ENCODE measurements at places on chromosomes 4 and X.

GRCh38 chr4:53477038-53477565, 99.7 kb downstream of the FIP1L1 start:
- no peaks in the 10 kb centered on the region for H3K4me1 ChIP-seq
- no peak for DNase-seq
- no peak overlapping the region for H3K4me3 ChIP-seq
- H3K27me3 ChIP-seq, result no peaks in the 10 kb centered on the region

- H3K4me3 ChIP-seq, result no peak overlapping the region
- no peaks in the 10 kb centered on the region for H3K27me3 ChIP-seq
- no peaks in the 10 kb centered on the region for H3K4me1 ChIP-seq
- peak; percentile 22 for DNase-seq
- no peaks in the 10 kb centered on the region for H3K36me3 ChIP-seq
Measured at GRCh38 chrX:38754102-38754790, 47.0 kb upstream of the MID1IP1 start.

DNA sequence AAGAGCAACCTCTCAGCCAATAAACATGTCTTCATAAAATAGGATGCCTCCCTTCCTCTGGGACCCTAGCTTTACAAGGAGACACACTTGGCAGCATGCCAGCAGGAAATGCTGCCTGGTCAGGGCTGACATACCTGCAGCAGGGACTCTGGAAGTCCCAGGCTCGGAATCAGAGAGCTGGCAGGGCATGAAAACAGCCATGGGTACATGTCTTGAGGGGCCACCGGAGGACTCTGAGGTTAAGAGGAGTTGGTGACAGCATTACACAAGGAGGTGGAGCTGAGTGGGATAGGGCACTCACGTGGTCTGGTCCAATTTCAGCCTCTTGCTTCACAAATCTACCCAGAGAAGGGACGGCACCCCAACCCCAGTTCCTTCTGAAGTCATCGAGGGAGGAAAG, 15.7 kb downstream of the MSX1 start:
- no peak for DNase-seq
- H3K27me3 ChIP-seq, result peaks cover 28% of the 10 kb centered on the region
- no peaks in the 10 kb centered on the region for H3K4me1 ChIP-seq

GRCh38 chr4:108466936-108467902, 153.2 kb upstream of the RPL34 start:
- H3K27ac ChIP-seq, result no peak overlapping the region
- H3K27me3 ChIP-seq, result no peaks in the 10 kb centered on the region
- peak; percentile 55 for DNase-seq
- peaks cover 34% of the 10 kb centered on the region for H3K4me1 ChIP-seq

GRCh38 chr4:108445716-108446115, 174.7 kb upstream of the RPL34 start:
- no peak for DNase-seq
- H3K27ac ChIP-seq, result no peak overlapping the region
- H3K27me3 ChIP-seq, result no peaks in the 10 kb centered on the region
- no peak overlapping the region for H3K4me3 ChIP-seq
- peaks cover 7% of the 10 kb centered on the region for H3K4me1 ChIP-seq

DNA sequence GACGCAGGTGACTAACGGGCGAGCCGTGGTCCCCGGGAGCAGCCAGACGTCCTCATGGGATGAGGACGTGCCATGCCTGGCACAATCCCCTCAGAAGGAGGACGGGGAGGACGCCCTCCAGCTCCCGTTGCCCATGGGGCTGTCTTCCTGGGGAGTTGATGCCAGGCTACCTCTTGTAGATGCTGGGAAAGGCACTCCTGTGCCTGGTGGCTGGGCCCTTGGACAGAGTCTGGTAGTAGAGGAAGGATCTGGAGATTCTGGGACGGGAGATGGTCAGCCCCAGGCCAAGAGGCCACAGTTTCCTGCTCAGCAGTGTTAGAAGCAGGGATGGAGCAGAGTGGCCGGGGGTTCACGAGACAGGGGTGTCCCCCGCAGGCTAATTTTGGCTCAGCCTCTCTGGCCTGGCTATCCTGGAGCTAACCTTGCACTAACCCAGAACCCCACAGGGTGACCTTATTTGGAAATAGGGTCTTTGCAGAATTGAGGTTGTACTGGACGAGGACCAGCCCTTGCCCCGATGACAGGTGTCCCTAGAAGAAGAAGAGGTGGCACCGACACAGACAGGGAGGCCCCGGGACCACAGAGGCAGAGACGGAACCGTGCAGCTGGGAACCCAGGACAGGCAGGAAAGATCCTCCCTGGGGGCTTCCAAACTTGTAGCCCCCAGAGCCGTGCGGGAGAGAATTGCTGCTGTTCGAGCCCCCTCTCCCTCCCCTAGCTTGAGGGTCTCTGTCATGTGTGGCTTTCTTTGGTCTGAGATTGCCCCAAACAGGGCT, 50.1 kb upstream of the ADRA2C start:
- H3K27ac ChIP-seq, result no peak overlapping the region
- H3K36me3 ChIP-seq, result no peaks in the 10 kb centered on the region
- no peaks in the 10 kb centered on the region for H3K27me3 ChIP-seq
- no peaks in the 10 kb centered on the region for H3K4me1 ChIP-seq
- no peak for DNase-seq

DNA sequence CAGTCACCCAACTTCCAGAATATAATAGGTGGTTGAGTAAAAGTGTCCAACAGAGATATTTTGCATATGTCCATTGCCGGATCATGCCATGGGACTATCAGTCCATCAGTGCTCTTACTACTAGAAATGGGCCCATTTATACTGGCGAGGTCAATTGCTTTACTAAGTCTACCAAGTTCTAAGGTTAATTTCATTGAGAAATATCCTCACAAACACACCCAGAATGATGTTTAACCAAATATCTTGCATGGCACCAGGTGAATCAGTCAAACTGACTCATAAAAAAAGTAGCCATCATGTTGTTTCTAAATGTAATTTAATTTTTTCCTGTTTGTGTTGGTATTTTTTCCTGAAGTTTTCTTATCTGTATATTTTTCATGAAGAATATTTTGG, 1217.0 kb downstream of the RAPGEF2 start:
- DNase-seq, result no peak
- no peak overlapping the region for H3K4me3 ChIP-seq
- no peak overlapping the region for H3K27ac ChIP-seq
- H3K36me3 ChIP-seq, result no peaks in the 10 kb centered on the region

GRCh38 chrX:127552571-127552970, 499.6 kb downstream of the ACTRT1 start:
- no peaks in the 10 kb centered on the region for H3K27me3 ChIP-seq
- H3K4me1 ChIP-seq, result no peaks in the 10 kb centered on the region
- DNase-seq, result no peak
- no peak overlapping the region for H3K4me3 ChIP-seq

DNA sequence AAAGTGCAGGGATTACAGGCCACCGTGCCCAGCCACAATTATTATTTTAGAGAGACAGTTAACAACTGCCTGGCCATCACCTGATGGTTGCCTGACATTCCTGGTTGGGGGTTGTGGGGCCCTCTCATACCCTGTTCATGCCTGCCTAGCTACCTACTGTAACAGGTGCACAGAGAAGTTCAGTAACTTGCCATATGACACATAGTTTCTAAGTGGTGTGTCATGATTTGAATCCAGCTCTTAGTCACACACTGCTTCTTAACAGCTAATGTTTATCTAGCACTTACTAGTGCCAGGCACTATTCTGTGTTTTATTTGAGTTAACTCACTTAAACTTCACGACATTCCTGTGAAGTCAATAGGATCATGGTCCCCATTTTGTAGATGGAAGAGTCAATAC, 122.7 kb upstream of the JADE1 start:
- H3K27ac ChIP-seq, result no peak overlapping the region
- no peak overlapping the region for H3K4me3 ChIP-seq
- no peaks in the 10 kb centered on the region for H3K27me3 ChIP-seq
- no peak for DNase-seq
- no peaks in the 10 kb centered on the region for H3K36me3 ChIP-seq

GRCh38 chr4:24131954-24132673, 242.3 kb upstream of the PPARGC1A start:
- H3K4me3 ChIP-seq, result no peak overlapping the region
- no peak for DNase-seq
- no peak overlapping the region for H3K27ac ChIP-seq
- no peaks in the 10 kb centered on the region for H3K36me3 ChIP-seq

DNA sequence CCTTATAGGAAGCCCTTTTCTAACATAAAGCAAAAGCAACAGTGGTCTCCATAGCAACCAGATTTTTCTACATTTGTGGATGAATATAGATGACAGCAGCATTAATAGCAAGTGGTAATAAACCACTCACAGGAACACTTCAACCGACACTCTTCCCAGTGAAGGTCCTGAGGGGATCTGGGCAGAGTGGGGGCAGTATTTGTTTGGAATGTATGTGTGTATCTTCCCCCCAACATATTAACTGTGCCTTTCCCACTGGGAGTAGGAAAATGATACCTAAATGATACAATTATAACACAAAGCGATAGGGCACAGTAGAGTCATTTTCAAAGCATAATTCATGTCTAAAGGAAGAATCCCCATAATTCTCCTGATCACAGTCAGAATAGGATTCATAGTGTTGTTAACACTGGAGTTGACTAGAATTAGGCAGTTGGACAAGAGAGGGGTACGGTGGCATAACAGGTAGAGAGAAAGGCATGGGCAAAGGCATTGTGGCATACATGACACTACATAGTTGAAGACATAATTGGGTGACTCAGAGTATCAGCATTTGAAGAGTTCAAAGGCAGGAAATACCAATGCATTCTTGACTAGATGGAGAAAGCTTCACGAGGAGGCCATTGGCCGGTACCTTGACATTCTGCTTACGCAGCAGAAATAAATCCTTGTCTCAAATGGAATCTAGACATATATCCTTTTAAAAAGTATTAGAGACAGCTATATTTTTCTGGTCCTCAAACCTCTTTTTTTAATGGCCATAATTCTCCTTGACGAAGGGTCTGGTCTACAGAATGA, 15.2 kb downstream of the CAPN6 start:
- no peaks in the 10 kb centered on the region for H3K27me3 ChIP-seq
- no peaks in the 10 kb centered on the region for H3K4me1 ChIP-seq
- no peak for DNase-seq
- no peak overlapping the region for H3K27ac ChIP-seq
- H3K4me3 ChIP-seq, result no peak overlapping the region

GRCh38 chrX:110251526-110251925, 66.4 kb downstream of the AMMECR1 start:
- peaks cover 6% of the 10 kb centered on the region for H3K4me1 ChIP-seq
- H3K27ac ChIP-seq, result no peak overlapping the region
- no peak for DNase-seq
- no peaks in the 10 kb centered on the region for H3K36me3 ChIP-seq

DNA sequence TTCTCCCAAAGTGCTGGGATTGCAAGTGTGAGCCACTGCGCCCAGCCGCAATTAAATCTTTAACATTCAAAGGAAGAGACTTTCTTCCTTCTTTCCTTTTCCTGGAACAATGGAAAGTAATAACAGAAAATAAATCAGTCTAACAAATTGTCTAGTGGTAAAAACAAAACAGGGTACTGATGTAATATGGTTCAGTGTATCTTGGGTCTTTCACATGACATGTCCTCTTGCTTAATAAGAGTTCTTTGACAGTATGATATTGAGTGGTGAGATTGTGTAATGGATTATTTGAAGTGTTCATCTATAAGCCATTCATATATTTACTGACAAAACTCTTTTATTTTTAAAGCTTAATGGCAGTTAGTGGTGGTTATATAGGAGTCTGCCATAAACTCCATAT, 256.6 kb downstream of the SPRY1 start:
- no peaks in the 10 kb centered on the region for H3K27me3 ChIP-seq
- no peak for DNase-seq
- H3K4me1 ChIP-seq, result no peaks in the 10 kb centered on the region
- no peak overlapping the region for H3K4me3 ChIP-seq

DNA sequence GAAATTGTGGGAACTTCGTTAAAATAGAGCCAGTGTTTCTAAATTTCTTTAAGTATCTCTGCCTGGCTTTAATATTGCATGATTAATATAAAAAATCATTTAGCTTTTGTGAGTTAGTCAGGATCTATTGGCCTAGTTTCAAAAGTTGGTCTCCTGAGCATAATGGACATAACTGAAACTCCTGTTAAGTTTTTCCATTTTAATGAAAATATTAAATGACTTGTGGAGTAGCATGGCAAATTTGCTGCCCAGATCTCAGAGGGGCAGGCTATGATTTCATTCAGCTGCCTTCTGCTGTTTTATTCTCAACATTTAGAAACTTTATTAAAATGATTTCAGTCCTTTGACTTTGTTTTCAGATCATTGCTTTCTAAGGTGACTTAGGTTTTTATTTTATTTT, 962.9 kb upstream of the GRID2 start:
- no peaks in the 10 kb centered on the region for H3K4me1 ChIP-seq
- no peaks in the 10 kb centered on the region for H3K36me3 ChIP-seq
- no peak for DNase-seq
- H3K27ac ChIP-seq, result no peak overlapping the region

DNA sequence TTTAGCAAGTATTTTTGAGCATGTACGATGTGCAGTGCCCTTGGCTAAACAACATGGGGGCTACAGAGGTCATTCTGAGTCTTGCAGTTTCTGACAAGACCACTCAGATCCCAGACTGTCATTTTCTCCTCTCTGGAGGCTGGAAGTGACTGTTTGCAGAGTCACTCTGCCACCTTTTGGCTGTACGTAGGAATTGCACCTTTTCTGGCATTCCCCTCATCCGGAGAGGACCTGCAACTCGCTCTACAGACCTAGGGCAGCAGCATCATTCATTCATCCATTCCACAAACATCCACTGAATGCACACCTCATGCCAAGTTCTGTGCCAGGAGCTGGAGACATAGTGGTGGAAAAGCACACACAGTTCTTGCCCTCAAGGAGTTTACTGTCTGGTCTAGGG, 160.4 kb upstream of the GPR101 start:
- no peak overlapping the region for H3K4me3 ChIP-seq
- no peak overlapping the region for H3K27ac ChIP-seq
- DNase-seq, result no peak
- no peaks in the 10 kb centered on the region for H3K36me3 ChIP-seq
- no peaks in the 10 kb centered on the region for H3K4me1 ChIP-seq

GRCh38 chr4:185318679-185319078, 77.0 kb downstream of the LRP2BP start:
- H3K27me3 ChIP-seq, result no peaks in the 10 kb centered on the region
- H3K4me1 ChIP-seq, result no peaks in the 10 kb centered on the region
- no peak overlapping the region for H3K4me3 ChIP-seq
- no peak for DNase-seq
- H3K36me3 ChIP-seq, result no peaks in the 10 kb centered on the region

Measured in CD8-positive, alpha-beta memory T cell (primary cell).